C1 segment of cervical spinal cord (tissue), 14 donors: ENCODE measurements at places on chromosomes 7 and 10.

DNA sequence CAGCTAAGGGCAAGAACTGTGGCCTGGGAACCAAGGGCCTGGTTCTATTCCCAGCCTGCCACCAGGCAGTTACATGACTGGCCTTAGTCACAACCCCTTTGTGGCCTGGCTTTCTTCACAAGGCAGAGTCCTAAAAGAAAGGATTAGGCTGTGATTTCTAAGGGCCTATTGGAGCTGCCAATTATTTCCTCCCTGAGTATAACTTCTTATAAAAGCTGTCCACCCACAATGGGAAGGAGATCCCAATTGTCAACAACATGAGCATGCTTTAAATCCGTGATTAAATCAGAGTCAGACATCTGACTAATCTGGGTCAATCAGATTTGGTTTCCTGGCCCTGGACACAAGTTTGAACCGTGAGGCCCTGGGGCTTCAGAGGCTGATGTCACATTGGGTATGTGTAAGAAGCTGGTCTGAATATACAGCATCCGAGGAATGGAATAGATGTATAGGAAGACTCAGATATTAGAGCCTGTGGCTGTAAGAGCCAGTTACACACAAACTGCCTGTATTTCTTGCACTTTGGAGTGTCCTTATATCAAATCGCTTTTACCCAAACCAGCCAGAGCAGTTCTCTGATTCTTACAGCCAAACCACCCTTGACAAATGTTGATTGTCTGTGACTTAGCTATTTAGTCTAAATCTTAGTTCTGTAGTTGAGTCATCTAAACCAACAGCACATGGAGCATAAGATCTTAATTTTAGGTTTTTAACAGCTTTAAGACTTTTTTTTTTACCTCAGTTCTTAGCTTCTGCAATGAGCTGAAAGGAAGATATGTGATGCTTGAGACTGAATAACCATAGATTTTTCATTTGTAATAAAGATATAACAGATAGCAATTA, 61.3 kb downstream of the ABCB4 start:
- no peak for DNase-seq

DNA sequence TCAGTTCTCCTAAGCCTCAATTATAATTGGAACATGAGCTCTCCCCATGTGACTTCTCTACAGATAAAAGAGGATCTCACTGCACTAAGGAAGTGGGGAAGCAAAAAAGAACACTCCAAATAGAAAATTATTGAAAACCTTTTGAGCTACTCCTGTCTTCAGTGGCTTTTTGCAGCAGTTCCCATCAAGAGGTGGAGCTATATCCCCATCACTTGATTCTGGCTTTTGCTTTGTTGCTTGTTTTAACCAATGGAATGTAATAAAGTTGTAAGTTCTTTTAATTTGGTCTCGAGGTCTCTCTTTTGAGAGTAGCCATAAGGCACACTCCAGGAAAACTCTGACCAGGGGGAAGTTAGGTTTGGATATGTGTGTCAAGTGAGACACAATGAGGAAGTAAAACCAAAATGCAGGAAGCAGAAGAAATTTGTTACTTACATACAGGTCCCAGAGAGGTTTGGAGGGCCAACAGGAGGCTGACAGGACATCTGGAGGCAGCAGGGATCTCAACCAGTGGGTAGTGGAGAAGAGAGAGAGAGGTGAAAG, 569.4 kb downstream of the HTR7 start:
- no peak for DNase-seq

DNA sequence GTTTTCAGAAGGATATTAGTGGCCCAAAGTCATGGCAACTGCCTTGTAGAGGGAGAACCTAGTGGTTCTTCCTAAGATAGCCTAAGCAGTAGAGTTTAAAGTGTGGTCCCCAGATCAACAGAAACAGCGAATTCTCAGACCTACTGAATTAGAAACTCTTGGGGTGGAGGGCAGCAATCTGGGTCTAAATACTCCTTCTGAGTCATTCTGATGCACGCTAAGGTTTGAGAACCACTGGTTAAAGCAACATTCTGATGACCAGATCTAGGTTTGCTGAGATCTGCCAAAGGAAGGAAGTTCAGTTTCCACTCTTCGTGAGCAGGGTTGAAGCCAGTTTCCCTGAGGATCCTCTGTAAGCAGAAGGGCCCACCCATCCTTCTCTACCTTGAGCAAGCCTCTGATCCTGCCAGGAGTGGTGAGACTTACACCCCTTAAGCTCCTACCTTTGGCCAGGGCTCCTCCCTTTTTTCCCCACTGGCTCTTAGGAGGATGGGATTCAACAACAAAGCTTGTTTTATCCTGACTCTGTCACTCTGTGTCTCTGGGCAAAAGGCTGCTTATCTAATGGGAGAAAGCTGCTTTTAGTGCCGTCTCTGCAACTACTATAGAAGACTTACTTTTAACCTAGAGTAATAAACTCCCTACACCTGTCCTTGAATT, 26.8 kb upstream of the TRUB1 start:
- DNase-seq = no peak

DNA sequence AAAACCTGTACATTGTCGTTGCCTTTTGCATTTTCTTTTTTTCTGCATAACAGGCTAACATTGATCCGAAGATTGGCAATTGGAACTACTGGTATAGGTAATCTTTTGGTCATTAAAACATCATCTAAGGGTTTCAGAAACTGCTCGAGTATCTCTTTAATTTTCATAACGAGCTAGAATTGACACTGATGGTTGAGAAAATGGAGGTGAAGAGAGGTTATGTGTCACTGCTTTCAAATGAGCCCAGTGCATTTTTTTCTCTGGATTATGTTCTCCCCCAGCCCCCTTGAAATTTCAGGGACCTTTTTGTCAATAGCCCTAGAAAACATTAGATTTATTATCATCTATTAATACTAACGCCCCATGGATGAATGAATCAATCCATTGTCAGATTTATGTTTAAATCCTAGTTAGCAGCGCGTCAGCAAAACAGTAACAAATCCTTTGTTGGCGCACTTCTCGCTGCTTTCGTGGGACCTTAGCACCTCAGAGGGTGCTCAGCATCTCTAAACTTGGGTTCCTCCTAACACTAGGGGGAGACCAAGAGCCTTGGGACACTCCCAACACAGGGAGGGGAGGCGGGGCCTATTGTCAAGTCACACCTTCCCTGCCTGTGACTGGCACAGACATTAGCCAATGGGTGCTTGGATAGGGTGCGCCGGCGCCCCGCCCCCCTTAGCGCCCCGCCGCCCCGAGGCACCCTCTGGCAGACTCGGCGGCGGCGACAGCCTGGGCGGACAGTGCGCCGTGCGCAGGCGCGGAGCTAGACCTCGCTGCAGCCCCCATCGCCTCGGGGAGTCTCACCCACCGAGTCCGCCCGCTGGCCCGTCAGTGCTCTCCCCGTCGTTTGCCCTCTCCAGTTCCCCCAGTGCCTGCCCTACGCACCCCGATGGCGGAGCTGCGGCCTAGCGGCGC, at the start of gene SUFU:
TSS of gene SUFU (plus strand) at position 709 of the 915 bp plus-strand sequence. CDS start at position 890, 181 bp downstream.
- peak; percentile 96 for DNase-seq

DNA sequence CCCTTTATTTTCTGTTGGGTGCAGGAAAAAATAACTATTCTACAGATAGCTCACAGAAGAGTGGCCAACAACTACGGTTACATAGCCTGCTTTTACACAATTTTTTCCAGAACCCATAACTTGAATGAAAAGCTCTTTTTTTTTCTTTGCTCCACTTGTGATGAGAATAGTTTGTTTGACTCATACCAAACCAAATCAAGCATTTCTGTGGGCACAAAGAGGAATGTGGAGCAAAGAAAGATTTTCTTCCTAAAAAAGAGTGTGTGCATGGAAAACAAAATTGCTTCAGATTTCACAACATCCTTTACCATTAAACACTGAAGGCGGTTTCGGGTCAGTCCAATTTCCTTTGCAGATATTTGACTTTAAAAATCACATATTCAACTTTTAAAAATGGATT, 54.8 kb upstream of the RAB11FIP2 start:
- no peak for DNase-seq

GRCh38 chr10:90587081-90587491, 270.8 kb downstream of the HTR7 start:
- no peak for DNase-seq

GRCh38 chr7:130207642-130208041, at the start of gene SSMEM1:
Gene SSMEM1, plus strand, starts transcription at chr7:130207860. Its CDS starts 51 bp downstream, at chr7:130207911.
- no peak for DNase-seq

DNA sequence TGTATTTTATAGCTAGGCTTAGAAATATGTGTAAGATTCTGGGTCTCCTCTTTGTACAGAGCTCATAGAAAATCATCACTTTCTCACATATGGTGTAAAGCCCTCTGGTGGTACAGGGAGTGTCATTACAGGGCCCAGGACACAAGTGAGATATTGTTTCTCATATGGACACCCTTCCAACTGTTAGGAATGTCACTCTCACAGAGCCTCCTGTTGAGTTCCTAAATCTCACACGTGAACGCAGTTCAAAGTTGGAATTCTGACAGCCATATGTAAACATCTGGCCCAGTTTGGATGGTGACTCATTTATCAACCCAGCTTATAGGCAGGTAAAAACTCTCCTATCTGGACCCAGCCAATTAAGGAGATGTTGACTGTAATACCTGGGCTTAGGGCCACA, 35.4 kb upstream of the ZNF107 start:
- no peak for DNase-seq

GRCh38 chr7:95859429-95859828, 87.1 kb downstream of the DYNC1I1 start:
- DNase-seq = no peak

DNA sequence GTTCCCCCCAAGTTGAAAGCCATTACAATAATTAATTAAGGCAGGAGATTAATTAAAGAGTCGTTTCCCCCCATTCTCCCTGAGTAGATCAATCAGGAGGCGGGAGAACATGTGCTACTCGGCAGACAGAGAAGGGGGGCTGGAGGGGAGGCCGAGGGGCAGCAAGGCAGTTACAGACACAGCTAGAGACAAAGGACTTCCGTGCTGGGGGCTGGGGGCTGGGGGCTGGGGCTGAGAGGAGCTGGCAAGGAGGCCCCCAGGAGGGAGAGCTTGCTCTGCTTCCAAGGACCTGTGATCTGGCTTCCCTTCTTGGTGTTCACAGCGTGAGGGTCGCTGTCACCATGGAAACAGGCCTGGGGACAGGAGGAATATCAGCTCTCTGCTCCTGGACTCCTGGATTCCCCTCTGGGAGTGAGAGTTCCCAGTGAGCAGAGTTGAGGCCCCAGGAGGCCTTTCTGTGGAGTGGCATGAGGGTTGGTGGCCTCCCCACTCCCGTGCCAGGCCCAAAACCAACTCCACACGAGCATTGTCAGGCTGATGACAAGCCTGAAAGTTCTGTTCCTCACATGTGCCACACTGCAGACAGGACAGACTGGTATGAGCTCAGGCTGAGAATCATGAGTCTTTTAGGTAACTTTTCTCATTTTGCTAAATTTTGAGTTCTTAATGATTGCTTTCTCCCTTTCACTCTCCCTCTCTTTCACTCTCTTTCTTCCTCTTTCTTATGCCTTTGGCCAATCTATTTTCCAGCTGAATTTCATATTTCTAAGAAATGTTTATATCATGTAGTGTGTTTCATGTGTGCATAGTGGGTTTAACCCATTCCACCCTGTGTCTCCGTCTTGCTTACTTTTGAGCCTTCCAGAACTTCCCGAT, 16.4 kb downstream of the FAM241B start:
- DNase-seq = no peak

GRCh38 chr10:5507649-5508131, 8.3 kb upstream of the CALML5 start:
- DNase-seq = no peak

DNA sequence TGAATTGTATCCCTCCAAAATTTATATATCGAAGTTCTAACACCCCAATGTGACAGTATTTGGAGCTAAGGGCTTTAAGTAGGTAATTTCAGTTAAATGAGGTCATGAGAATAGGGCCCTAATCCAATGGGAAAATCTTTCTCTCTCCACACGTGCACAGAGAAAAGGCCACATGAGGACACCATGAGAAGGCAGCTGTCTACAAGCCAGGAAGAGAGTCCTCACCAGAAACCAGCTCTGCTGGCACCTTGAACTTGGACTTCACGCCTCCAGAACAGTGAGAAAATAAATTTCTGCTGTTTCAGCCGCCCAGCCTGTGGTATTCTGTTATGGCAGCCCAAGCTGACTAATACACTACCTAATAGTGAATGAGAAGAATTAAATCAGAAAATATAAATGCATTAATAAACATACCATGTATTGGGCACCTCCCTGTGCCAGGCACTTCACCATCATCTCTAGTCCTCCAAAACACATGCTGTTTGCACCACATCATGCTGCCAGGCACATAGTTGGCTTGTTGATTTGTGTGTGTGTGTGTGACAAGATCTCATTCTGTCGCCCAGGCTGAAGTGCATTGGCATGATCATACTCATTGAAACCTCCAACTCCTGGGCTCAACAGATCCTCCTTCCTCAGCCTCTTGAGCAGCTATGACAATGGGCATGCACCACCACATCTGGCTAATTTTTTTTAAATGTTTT, 9.1 kb upstream of the TOMM7 start:
- DNase-seq = no peak

DNA sequence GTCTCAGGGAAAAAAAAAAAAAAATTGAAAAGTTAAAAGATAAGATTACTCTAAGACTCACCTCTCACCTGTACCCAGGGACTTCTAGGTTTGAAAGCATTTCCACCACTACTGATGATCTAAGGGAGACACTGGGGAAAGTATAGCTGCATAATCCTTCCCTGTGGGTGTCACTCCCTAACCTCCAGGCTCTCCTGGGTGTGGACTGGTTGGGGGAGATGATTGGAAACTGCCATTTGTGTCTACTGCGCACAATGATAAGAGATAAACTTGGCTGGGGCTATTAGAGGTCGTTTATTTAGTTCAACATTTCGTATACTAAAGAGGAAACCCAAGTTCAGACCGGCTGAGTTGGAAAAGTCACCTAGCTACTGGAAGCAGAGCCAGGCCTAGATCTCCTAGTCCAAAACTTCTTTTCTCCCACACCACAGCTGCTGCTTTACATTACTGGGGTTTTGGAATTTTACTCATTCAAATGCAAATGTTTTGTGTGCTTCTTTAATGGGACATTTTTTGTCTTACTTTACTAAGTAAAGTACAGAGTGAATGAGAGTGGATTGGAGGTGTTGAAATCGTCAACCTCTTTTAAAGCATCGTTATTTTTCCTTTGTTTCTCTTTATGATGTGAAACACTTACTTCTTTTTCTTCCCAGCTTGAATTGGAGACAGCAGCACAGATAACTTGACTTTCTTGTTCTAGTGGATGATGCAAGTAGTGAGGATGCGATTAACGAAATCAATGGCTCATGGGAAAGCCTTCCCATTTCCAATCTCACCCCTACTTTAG, 22.3 kb upstream of the SEC61G start:
- DNase-seq = no peak

- DNase-seq = no peak
Observed at GRCh38 chr7:69849268-69849667, 251.0 kb downstream of the AUTS2 start.

- DNase-seq = no peak
Observed at GRCh38 chr7:39985398-39985918, 35.4 kb downstream of the CDK13 start.

- no peak for DNase-seq
Observed at GRCh38 chr10:92702301-92702916, 12.7 kb downstream of the HHEX start.
